ENCODE measurements at places on chromosomes 5 and 9.

GRCh38 chr9:16106021-16106571, 553.3 kb downstream of the CCDC171 start:
- DNase-seq, result no peak

- DNase-seq, result no peak
Measured at GRCh38 chr9:86685556-86685955, 261.8 kb downstream of the GAS1 start.

- DNase-seq, result no peak
Measured at GRCh38 chr9:94002316-94003140, 47.4 kb upstream of the BARX1 start.

DNA sequence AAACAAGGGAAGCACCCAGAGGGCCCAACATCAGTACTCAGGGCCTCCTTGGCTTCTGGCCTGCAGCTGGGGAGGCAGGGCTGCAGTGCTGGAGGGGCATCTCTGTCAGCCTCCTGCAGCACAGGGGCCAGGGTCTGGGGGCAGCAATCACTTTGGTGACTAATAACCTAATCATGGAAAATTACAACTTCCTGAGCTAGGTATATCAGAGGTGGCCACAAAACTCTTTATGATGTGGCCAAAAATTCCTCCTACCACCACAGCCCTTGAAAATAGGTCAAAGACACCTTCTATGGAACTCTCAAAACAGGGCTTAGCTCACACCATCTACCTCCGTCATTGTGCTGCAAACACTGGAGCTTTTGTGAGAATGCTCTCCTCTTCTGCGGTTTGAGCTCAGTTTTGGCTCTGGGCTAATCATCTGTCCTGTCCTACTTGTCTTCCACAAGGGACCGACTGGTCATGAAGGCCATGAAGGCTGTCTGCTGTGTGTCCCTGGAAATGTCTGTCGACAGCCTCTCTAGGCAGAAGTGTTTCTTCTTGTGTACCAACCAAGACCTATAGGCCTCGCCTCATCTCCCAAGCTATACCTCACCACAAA, 28.6 kb downstream of the CSF2 start:
- no peak for DNase-seq

- no peak for DNase-seq
Measured at GRCh38 chr5:67193439-67193807, 3.2 kb downstream of the CD180 start.

GRCh38 chr9:87359264-87359663, 138.4 kb upstream of the DAPK1 start:
- no peak for DNase-seq

DNA sequence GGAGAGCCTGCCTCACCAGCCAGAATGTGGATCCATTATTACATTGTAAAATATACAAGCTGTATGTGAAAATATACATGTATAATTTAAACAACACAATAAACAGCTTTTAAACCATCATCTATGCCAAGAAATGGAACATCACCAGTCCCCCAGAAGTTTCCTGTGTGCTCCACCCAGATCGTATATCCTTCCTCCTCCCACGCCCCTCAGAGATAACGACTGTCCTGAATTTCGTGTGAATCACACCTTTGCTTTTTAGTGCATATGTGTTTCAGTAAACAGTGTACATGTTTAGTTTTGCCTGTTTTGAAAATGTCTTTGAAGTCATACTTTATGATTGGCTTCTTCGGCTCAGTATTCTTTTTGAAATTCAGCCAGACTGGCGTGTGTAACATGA, 134.6 kb upstream of the MYO10 start:
- no peak for DNase-seq

DNA sequence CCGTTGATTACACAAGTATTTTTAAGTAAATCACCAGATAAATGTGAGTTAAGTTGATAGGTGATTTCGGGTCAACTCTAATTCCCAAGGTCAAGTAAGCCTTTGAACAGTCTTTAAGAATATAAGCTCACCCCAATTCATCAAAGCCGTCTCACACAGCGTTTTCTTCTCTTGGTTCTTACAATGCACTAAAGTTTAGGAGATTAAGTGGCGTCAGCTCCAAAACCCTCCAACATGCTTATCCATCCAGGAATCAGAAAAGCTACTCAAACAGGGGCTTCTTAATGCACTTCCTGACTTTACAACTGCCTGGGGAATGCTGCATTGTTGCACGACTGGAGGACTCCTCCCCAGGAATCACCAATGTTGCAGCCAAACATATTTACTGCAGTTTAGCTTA, 206.2 kb upstream of the EFNA5 start:
- DNase-seq, result no peak

DNA sequence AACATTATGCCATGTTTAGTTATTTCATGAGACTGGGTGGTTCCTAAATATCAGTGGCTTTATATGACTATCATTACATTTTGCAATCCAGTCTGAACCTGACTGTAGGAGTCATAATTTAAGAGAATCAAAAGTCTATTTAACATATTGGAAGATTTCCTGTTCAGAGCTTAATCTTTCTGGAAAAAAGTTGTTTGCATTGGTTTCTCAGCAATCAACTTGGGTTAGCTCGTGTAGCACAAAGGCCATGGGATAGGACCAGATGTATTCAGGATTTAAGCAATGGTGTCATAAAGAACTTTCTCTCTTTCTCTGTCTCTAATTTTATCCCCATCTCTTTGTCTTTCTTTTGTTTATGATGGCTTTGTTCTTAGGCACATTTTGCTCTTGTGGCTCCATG, 296.0 kb upstream of the KCNN2 start:
- DNase-seq, result no peak

DNA sequence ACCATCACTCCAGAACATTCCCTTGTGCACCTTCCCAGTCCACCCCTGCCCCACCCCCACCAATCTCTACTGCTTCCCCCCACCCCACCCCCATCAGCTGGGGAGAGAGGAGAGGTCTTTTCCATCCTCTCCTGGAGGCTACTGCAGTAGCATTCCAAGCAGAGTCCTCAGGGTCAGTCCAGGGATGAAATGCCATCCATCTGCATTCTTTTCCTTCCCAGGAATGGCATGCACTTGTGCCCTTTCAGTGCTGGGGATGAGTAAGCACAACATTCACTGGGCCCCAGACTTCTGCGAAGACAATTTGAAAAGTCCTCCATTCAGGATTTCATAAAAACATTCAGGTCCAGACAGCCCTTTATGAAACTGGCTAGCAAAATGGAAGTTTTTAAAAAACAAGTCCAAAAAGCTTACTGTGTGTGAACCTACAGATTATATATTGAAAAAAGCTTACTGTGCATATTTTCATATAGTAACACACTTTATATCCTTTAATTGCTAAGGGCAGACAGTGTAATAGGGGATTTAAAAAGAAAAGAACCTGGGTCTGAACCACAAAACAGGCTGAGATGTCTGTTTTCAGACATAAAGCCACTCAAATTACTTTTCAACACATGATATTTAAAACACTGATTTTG, 50.0 kb upstream of the GOLPH3 start:
- DNase-seq, result peak; percentile 30

DNA sequence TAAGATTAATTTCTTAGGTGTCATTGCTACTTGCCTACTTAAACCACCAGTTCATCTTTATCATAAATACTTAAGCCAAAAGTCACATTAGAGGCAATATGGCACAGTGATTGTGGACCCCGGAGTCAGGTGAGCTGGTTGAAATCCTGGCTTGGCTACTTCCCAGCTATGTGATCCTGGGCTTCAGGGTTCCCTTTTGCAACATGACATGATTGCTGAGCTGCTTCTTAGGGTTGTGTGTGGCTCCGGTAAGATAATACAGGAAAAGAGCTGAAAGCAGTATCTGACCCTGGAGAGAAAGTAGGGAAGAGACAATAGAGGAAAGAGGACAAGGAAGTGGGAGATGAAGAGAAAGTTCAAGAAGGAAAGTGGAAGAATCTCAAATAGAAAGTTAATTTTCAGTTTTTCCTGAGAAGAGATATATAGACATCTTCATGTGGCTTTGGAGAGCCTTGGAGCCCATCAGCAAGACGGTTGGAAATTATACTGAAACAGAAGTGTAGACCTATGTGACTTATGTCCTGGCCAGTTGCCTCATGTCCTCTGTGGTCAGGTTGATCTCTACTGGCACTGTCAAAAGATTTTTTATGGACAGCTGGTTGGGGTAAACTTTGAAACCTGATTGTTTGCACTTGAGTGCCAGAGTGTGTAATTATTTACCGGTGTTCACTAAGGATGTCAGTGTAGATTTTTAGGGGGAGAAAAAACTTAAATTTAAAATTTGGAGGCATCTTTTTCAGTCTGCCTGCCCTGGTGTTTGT, 93.2 kb downstream of the GHR start:
- no peak for DNase-seq

DNA sequence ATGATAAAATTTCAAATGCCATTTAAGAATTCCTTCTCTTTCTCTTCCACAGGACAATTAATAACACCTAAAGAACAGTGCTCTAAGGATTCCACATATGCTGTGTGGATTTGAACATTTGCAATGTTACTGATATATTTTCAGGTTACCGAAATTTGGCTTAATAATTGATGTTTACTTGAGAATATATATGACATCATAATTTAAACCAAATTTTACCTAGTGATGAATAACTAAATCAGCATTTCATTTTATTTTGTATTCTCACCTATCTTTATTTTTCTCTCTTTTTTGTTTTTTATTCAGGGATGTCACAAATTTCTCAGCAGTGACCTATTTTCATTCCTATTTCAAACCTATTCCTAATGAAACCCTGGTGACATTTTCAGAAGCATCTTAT, 429.6 kb downstream of the SLCO4C1 start:
- DNase-seq, result no peak

DNA sequence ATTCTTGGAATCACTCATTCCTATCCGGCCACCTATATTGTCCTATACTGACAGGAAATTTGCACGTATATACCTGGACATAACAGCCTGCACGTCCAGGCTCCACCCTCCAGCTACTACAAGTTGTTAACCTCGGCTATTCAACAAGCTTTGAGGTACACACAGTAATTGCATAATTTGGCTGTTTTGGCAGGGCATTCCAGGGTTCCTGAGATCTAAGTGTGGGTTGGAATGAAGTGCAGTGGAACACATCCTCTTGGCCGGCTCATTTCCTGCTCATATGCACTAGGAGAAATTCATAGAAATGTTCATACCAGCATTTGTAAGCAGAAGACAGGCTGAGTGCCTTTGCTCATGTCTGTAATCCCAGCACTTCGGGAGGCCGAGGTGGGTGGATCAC, 222.3 kb downstream of the FBXL7 start:
- DNase-seq, result no peak

DNA sequence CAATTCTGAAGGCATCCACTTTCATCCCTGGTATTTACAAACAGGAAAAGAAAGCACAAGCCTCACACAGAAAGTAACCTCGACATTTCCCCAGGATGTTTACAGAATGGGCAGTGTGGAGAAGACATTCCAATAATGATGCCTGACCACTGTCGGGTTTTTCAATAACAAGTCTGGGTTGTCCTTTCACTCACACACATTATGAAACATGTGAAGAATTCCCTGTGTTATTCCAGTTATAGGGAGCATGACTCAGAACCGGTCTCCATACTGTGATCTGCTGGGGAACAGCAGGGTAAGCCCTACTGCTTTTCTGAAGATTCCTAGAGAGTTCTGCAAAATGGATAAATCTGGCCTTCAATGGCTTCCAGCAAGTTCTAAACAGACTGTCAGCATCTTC, 155.3 kb downstream of the ADAMTS12 start:
- DNase-seq, result no peak

DNA sequence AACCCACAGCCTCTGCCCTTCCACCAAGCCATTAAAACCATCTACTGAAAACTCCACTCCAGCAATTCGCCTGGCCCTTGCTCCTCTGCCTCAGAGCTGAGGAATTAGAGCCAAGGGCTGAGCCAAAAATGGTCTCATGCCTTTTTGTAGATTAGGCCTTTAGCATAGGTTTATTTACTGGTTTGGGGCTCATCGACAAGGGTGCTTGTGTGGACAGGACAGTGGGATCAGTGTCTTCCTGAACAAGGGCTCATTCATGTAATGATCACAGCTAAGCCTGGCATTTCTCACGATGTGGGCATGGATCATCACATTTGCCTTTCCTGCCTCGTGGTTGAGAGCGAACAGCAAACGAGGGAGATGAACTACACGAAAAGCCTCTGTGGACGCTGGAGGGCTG, 59.2 kb upstream of the PHF24 start:
- no peak for DNase-seq

DNA sequence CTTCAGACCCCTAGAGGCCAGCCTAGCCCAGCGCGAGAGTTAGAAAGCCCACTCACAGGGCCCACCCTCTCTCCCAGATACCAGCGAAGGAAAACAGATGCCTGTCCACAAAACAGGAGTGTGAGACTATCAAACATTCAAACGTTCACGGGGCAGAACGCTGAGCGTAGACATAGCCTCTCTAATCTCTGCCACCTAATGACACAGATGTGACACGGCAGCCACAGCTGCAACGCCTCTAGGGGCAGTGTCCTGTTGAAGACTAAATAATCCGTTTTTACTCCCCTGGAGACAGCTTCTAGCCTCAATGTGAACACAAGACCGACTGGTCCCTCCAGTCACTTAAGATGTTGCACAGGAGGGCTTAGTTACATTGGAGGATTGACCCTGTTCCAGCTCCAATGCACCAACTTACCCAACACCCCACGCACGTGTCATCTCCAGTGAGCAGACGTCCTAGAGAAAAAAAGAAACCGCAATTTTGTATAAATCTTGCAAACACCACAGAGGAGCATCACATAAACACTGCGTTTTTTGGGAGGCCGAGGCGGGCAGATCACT, 14.3 kb downstream of the DIPK1B start:
- DNase-seq, result no peak

DNA sequence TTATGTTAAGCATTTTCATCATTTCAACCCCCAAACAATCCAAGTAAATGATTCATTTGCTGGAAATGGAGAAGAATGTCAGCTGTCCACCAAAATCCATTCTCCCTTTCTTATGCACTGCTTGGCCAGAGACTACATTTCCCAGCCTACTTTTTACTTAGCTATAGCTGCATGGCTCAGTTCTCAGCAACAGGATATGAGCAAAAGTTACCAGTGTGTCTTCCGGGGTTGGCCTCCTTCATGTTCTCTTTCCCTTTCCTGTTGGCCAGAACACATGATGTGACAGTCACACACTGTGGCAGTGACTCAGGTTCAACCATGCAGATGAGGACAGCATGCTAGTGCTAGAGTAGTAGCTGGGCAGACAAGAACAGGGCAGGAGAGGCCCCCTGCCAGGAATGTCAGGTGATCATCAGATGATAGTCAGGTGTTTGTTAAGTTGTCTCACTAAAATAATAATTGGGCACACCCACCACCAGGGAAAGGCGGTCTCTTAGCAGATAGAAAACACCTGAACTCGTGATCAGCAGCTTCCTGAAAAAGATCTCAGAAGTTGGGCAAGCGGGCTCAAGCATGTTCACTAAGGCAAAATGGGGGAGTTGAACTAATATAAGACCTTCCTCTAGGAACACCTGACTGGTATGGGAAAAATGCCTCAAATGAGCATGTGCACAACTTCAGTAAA, 12.2 kb downstream of the GPR150 start:
- DNase-seq, result no peak
